ENCODE measurements at places on chromosomes 5 and 9.

DNA sequence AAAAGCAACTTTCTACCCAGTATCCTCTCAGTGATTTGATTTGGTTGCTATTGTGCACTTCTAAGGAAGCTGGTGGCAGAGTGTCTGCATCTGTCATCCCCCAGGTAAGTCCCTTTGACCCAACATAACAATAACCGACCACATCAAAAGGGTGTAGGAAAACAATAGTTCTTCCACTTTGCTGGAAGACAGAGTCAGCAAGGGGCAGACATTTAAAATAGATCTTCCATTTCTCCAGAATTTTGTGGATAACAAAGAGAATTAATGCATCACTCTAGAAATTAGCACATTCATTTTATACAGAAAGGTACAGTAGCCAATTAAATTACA, 177.5 kb downstream of the EBF1 start:
- DNase-seq = no peak

GRCh38 chr5:178415353-178415752, 174.8 kb downstream of the COL23A1 start:
- no peak for DNase-seq

DNA sequence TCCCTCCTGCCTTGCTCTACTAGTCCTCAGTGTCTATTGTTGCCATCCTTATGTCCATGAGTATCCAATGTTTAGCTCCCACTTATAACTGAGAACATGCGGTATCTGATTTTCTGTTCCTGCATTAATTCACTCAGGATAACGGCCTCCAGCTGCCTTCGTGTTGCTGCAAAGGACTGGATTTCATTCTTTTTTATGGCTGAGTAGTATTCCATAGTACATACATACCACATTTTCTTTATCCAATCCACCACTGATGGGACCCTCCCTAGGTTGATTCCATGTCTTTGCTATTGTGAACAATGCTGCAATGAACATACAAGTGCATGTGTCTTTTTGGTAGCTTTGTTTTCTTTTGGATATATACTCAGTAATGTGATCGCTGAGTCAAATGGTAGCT, 50.4 kb downstream of the FNIP1 start:
- DNase-seq = no peak

DNA sequence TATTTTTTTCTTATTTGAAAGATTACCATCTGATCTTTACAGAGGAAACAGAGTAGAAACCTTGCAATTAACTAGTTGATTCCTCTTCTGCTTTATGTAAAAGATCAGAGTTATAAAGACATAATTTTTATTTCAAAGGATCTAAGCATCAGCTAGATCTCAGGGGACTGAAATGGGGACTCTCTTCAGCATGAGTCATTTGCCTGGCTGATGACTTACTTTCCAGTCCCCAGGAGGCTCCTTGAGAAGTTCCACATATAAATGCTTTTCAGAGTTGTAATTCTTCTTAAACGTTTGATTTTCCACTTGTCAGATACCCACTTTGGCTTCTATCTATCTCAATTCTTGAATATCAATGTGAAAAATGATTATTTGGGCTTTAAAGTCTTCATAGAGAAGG, 389.4 kb downstream of the RAB3C start:
- no peak for DNase-seq

GRCh38 chr9:132672413-132672690, 2.1 kb downstream of the GTF3C4 start:
- no peak for DNase-seq

GRCh38 chr5:171845857-171846256, 60.2 kb downstream of the SMIM23 start:
- DNase-seq = no peak

DNA sequence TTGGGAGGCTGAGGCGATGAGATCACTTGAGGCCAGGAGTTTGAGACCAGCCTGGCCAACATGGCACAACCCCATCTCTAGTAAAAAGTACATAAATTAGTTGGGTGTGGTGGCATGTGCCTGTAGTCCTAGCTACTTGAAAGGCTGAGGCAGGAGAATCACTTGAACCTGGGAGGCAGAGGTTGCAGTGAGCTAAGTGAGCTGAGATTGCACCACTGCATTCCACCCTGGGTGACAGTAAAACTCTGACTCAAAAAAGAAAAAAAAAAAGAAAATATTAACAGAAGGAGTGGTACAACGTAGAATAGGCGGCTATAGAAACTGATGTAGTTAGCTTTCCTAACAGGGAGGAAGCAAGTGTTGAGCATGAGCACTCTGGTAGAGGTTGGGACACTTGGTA, 59.9 kb downstream of the PBX3 start:
- no peak for DNase-seq

GRCh38 chr9:70579686-70580085, 165.2 kb upstream of the KLF9 start:
- peak; percentile 94 for DNase-seq

DNA sequence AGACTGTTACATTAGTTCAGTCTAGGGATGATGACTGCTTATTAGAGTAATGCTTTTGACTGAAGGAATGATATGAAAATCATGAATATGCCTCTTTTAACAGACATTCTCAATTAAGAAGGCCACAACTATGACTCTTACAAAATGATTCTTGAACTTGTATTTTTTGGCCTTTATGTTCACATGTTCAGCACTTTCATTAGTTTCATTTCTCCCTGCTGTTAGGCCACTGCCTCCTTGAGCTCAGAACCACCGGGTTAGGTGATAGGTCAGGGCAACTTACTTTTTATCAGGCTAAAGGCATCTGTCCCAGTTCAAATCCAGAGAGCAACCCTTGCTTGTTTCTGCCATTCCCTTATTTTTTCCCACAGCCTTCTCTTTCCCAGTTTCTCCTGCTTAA, 235.2 kb upstream of the ELL2 start:
- peak; percentile 5 for DNase-seq

- peak; percentile 53 for DNase-seq
These were observed 46.6 kb upstream of the IPPK start for GRCh38 chr9:92716557-92716956.

GRCh38 chr9:96391021-96391765, 7.7 kb upstream of the SLC35D2 start:
- DNase-seq = no peak

- no peak for DNase-seq
These were observed 69.2 kb downstream of the CDK5RAP2 start for GRCh38 chr9:120510816-120511215.

GRCh38 chr9:116594547-116594946, 92.6 kb upstream of the TRIM32 start:
- DNase-seq = no peak

- DNase-seq = no peak
These were observed 8.5 kb upstream of the TNFSF8 start for GRCh38 chr9:114938687-114939575.

- DNase-seq = no peak
These were observed 45.2 kb downstream of the HSD17B3 start for GRCh38 chr9:96256800-96257199.

DNA sequence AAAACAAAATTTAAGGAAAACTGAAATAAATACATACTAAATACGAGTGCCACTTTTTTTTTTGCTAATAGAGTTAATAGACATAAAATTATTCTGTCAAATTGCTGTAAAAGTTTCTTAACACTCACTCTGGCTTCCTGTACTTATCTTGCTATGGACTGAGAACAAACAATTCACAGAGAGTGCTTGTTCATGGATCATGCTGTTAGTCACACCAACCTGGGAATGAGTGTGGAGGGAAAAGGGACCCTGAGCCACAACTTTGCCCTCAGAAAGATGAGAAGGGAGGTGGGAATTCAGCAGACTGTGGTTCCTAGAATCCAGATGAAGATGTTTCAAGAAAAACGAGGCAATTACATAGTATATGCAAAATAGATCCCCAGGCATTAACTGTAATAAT, 246.9 kb downstream of the FBXL7 start:
- no peak for DNase-seq

DNA sequence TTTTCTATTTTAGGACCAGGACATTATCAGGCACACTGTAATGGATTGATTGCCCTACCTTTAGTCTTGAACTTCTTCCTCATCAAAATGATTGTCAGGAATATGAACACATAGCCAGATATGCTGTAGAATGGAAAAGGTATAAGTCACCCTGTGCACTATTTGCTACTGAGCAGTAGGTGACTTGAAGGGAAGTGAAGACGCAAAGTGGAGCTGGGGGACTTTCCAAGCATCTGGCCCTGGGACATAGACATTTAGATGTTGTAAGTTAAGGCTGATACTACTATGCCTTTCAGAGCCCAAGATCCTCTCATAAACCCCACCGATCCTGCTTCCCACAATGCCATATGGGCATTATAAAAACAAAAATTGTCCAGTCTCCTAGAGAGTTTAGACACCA, 174.5 kb downstream of the DOCK8 start:
- DNase-seq = no peak

DNA sequence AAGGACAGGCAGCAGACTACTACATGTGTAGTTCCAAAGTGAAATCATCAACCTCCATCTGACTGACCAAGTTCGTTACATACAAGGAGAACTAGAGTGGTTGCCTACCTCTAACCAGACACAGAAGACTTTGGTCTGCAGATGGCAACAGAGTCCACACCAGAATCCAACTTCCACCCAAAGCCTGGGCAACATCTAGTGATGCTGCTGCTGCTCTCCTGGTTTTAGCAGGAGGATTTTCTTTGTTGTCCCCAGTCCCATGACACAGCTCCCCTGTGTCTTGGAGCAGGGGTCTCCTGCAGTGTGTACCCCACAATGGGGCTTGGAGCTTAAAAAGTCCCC, 46.4 kb upstream of the APC start:
- DNase-seq = no peak

GRCh38 chr5:39207345-39208045, 11.9 kb downstream of the FYB1 start:
- DNase-seq = no peak

GRCh38 chr5:162683284-162683683, 615.7 kb downstream of the GABRG2 start:
- no peak for DNase-seq

- peak; percentile 26 for DNase-seq
These were observed 123.5 kb downstream of the DAB2IP start for GRCh38 chr9:121774715-121775613.

GRCh38 chr5:179762079-179762780, 29.6 kb downstream of the MAML1 start:
- DNase-seq = peak; percentile 41

GRCh38 chr9:3795556-3795955, 269.8 kb upstream of the RFX3 start:
- DNase-seq = no peak

GRCh38 chr5:132094393-132095076, 20.9 kb downstream of the CSF2 start:
- no peak for DNase-seq

- no peak for DNase-seq
These were observed 85.6 kb downstream of the RAD23B start for GRCh38 chr9:107368696-107369095.

DNA sequence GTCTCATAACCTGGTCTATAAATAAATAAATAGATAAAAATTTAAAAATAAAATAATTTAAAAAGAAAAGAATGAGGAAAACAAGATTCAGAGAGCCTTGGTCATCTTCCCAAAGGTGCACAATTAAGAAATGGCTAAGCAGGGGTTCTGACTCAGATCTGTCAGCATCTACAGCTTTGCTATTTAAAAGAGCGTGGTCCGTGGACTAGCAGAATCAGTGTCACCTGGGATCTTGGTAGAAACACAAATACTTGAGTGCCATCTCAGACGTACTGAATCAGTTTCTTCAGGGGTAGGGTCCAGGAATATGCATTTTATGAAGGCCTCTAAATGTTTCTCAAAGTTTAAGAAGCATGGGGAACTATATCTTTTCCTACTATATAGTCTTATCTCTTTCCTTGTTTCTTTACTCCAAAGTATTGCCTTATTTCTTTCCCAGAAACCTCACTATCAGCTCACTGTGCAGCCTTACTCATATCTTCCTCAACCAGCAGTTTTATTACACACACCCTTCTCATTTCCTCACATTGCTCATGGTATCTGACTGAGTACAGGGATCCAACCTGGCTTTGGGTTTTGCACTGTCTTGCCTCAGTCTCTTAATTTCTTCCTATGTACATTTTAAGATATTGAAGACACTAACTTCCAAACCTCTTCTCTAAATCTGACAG, 58.6 kb downstream of the TMC1 start:
- no peak for DNase-seq

- no peak for DNase-seq
These were observed 47.5 kb downstream of the TENT4A start for GRCh38 chr5:6760686-6761085.

DNA sequence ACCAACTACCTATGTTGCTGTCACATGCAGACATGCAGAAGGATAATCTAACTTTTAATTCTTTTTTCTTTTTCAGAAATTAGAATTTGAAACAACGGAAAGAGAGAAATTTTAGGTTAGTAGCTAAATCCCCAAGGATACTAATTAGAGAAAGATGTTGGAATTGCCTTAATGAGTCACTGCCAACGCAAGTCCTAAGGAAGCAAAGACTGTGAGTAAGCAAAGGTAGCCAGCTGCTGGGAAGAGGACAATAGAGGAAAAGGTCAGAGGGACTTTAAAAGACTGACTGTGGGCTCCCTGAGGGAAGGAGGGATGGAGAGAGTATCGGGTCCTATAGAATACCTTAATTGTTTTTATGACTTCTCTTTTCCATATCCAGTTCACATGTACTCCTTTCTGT, 461.9 kb upstream of the PAPPA start:
- DNase-seq = no peak

GRCh38 chr9:89234205-89235067, 55.8 kb upstream of the SHC3 start:
- DNase-seq = peak; percentile 56

GRCh38 chr9:95032580-95033341, 284.7 kb downstream of the FANCC start:
- no peak for DNase-seq

DNA sequence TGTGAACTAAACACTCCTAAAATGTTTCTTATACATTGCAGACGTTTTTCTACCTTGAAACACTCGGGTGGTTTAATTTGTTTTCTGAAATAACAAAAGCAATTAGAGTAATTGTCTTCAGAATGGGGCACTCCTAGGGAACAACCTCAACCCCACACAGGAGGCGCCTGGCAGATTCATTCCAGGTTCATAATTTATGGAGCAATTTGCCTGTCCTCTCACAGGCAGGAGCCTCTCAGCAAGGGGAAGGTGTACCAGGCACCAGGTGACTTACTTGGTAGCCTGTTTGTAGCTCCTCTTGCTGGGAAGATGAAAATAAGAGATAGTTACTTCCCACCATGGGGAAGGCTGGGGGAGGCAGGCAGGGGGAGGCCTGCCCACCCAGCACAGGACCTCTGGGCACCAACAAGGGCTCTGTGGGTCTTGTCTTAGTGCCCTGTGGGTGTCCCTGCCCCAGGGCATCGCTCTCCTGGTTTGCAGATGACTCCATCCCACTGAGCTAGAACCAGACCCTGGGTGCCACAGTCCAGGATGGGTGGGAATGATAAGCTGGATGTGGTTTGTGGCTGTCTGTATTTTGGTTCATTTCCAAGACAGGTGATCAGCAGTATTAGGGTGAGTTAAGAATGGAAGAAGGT, 144.4 kb downstream of the FSTL4 start:
- no peak for DNase-seq
